Activated CD4-positive, CD25-positive, alpha-beta regulatory T cell (primary cell): ENCODE measurements at places on chromosomes 1 and 21.

- DNase-seq: no peak
Observed at GRCh38 chr1:172024516-172024915, 183.2 kb downstream of the DNM3 start.

DNA sequence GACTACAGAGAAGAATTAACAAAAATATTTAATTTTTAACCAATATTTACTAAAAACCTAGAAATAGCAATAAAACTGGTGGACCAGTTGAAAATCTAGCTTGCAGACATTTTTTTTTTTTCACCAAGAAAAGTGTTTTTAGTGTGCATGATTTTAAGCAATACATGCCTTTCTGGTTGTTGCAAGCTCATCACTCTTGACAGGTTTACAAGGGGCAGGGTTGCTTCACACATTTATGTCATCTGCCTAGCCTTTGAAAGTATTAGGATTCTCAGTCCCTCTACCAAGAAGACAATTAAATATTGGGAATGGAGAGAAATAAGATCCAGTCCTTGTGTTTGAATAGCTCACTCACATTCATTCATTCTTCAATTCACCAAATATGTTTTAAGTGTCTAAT, 53.8 kb upstream of the LYPLAL1 start:
- DNase-seq: no peak

DNA sequence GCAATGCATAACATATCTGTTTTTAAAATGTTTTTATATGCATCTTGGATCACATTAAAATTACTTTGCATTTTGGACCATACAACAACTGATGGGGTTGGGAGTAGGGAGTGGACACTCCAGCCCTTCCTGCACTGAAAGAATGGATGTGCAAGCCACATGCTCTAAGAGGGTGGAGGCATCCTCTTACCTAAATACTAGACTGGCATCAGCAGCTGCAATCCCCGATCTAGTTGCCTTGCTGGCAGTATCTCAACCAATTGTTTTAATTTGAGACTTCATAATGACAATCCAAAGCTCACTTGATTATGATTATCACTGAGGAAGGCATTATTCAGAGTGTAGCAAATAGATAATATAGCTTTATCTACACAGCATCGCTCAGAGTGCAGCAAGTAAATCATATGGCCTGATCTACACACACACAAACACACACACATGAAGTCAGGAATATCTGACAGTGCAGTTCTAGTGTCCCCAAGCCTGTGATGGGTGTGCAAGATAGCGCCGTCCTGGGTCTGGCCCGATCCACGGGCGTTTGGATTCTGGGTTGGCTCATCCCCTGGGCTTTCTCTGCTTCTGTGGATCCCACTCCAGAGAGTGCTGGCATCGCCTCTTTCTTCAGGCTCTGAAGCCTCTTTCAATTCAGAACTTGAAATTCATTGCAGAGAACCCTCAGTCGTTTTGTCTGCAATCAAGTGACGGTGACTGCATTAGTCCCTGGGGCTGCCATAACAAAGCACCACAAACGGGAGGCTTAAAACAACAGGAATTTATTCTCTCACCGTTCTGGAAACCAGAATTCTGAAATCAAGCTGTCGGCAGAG, 181.3 kb downstream of the ETS2 start:
- no peak for DNase-seq

- no peak for DNase-seq
Observed at GRCh38 chr1:36796733-36797132, 237.6 kb downstream of the GRIK3 start.

- DNase-seq: no peak
Observed at GRCh38 chr1:42422737-42423136, 33.1 kb downstream of the ZMYND12 start.

GRCh38 chr1:59027177-59027576, 243.3 kb upstream of the JUN start:
- no peak for DNase-seq

DNA sequence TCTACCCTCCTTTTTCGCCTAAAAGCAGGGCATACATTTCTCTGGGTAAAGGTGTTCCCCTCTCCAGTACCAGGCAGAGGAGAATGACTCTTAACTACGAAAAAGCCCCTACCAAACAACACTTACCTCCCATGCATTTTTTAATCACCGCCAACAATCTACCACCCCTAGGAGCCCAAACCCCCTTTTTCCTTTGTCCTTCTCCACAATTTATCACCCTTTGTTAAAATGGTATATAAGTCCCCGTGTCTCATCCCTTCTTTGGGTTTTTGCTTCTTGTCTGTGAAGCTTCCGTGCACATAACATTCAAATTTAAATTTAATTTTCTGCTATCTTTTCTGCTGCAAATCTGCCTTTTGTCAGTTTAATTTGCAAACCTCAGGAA, 27.6 kb upstream of the COL18A1 start:
- DNase-seq: no peak

- peak; percentile 24 for DNase-seq
Observed at GRCh38 chr1:66764994-66765578, 12.8 kb downstream of the DYNLT5 start.

DNA sequence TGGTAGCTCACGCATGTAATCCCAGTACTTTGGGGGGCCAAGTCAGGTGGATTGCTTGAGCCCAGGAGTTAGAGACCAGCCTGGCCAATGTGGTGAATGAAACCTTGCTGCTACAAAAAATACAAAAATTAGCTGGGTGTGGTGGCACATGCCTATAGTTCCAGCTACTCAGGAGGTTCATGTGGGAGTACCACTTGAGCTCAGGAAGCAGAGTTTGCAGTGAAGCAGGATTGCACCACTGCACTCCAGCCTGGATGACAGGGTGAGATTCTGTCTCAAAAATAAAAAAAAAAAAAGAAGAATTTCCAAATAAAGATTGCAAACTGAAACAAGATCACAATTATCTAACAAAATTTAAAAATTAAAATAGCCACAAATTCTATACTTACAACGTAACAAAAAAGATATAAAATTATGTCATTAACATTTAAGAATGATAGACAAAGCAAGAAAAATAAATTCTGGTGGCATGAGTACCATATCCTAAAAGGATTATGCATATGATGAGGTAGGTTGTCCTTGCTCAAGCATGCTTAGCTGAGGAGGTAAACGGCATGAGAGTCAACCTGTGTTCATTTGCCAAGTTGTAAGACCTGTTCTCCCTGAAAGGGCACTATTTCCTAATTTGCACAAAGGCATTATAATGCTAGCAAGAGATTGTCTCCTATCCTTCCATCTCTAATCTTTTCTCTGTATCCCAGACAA, 20.2 kb downstream of the IPP start:
- no peak for DNase-seq

DNA sequence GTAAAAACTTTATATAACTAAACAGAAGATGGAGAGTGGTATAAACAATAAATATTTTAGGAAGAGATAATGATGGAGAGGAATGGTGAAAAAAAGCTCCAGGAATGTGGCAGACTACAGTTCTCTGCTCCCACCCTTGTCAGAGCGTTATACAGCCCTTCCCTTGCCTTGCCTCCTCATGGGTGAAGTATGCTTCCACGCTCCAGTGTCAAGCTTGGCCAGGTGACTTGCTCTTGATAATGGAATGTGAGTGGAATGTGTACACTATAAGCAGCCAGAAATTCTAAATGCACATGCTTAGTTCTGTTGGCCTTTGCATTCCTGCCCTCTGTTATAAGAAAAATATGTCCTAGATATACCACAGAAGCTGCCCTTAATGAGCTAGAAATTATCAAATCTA, 24.7 kb upstream of the POGK start:
- no peak for DNase-seq

DNA sequence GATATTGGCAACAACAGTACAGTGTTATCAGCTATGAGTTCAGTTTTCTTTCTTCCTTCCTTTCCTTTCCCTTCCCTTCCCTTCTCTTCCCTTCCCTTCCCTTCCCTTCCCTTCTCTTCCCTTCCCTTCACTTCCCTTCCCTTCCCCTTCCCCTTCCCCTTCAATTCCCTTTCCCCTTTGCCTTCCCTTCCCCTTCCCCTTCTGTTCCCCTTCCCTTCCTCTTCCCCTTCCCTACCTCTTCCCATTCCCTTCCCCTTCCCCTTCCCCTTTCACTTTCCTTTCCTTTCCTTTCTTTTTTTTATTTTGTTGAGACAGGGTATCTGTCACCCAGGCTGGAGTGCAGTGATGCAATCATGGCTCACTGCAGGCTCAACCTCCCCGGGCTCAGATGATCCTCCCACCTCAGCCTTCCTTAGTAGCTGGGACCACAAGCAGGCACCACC, 72.3 kb upstream of the CAPZB start:
- DNase-seq: no peak

- no peak for DNase-seq
Observed at GRCh38 chr1:45051005-45051772, 39.1 kb downstream of the UROD start.

DNA sequence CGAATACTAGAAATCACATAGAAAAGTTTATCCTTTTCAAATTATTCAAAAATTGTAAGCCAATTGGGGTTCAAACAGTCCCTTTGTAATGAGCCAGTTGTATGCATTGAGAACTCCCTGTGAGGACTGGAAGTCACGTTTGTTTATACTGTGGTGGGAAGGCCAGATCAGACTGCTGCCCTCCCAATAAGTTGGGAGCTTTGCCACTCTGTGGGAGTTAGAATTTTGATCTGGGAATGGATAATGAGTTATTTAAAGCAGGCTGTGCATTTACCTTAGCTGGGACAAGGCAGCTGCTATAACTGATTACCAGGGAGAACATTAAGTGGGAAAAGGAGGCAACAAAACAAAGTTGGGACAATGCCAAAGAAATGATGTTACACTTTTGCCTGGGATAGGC, 178.8 kb downstream of the SDCCAG8 start:
- no peak for DNase-seq

DNA sequence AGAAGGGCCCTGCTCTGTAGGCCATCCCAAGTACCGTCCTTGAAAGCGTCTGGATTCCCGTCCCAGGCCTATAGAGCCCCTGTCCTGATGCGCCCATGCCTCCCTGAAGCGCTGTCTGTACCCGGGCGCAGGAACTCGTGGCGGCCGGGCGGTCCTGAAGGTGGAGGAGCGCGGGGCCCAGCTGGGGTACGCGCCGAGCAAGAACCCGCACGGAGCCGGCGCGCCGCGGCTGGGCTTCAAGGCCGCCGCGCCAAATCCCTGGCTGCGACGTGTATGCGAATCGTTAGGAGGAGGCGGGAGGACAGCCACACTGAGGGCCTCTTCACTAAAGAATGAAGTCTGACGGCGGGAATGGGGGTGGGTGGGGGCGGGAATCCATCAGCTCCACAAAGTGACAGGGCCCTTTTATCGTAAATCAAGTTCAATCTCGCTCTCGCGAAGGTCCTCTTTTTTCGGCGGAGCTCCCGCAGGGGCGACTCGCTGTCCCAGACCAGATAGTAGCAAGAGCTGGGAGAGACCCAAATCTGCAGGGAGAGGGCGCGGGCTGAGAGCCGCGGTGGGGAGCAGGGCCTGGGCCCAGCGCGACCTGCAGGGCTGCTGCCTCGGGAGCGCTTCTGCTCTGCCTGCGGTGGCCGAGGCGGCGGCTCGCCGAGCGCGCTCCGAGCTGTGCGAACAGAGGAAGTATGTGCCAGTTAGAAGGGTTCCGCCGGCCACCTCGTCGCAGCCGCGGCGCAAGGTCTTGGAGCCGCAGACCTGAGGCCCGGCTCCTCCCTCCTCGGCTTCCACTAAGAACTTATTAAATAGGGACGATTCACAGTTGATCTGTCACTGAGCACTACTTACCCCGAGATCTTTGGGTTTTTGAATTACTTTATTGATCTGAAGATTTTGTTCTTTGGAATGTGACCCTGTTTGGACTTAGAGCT, 10.4 kb downstream of the BARHL2 start:
- no peak for DNase-seq

DNA sequence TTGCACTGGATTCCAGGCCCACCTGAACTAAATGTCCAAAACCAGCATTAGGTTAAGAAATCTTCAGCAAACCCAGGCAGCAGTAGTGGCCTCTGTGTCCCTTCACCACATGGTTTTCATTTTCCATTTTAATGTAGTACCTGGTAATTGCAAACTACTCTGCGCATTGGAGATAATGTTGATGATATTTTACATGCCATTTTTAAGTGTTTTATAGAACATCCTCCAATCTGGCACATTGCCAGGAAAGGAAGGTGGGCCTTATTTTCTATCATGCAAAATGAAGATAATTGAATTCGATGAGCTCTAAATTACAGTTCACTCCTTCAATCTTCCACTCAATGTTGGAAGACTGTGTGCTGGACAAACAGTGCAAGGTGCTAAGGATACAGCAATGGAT, 89.5 kb downstream of the ZC3H11B start:
- DNase-seq: no peak

DNA sequence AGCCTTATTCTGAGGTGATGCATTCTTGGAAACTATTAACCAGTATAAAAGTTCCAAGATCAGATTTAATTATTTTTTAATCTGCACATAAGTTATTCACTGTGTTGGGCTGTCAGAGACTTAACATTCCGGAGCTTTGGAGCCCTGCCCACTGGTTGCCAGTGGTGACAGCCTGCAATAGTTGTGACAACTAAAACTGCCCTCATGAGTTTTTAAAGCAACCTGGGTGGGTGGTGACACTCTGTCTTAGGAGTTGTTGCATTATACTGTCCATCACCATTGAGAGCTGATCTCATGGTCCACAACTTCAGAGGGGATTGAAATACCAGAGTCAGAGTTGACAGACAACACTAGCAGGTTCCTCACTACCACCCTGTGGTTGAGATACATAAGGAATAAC, 653.9 kb upstream of the USP24 start:
- DNase-seq: no peak

DNA sequence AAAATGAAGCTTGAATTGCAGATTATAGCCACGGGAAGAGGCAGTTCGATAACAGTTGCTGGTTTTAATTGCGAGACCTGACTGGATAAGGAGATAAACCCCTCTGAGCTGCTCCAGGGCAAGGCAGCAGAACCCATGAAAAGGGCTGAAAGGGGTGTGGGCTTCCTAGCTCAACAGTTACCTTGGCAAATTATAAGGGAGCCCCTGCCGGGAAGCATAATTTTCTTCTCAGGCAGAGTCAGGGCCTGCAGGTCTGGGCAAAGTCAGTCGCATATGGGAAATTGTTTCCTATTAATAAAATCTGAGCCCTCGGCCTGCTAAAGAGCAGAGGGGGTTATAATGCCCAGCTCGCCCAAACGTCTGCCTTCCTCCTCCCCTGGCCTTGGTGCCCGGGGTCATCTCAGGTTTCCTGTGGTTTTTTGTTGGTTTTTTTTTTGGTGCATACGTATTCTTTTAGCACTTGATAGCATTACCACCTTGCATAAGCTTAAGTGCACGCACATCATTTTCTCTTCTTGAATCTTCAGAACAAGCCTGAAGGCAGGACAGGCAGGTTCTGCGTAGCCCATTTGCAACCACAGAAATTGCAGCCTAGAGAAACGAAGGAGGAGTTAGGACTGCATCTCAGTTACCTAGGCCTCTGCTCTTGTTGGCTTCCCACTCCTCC, 33.9 kb upstream of the SELENON start:
- no peak for DNase-seq

DNA sequence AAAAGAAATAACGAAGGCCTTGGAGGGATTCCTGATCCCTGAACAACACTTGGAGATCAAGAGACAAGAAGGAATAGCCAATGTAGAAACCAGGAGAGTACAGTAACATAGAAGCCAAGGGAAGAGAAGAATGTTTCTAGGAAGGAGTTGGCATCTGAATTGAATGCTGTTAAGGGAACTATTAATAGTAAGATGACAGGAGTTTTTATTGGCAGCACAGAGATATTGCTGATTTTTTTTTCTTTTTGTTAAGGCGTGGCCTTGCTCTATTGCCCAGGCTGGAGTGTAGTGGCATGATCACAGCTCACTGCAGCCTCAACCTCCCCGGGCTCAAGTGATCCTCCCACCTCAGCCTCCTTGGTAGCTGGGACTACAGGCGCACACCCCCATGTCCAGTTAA, 9.6 kb upstream of the SFT2D2 start:
- DNase-seq: no peak
